ENCODE measurements at places on chromosomes 13 and 19.

GRCh38 chr19:927351-927779 lies 1.5 kb downstream of the ARID3A start:
- DNase-seq = no peak

DNA sequence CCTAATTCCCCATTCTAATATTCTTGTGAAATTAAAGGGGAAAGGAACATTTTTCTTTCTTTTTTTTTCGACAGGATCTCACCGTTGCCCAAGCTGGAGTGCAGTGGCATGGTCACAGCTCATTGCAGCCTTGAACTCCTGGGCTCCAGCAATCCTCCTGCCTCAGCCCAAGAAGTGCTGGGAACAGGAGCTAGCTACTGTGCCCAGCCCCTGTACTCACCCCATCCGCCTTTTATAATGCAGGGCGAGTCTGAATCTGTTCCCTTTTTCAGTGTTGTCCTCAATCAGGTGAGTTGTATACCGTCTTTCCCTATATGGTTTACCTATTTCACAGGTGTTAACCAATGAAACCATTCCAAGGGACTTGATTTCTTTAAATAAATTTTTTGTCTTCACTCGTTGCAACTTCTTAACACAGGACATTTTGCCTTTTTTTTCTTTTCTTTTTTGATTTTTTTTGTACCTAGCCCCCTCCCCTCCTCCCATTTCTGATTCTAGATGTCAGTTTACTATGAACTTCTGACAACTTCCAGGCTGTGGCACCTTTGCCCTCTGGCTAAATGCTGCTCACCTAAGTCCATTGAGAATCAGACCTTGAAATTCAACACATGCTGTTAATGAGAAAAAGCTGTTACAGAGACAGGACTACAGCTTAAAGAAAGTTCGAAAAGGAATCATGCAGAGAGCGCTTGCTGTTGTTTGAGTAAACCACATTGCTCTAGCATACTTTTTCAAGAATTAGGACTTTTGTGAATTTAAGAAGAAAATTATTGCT lies 562.1 kb upstream of the KLF12 start:
- no peak for DNase-seq

GRCh38 chr19:50214699-50215543 lies 11.5 kb downstream of the MYH14 start:
- DNase-seq = no peak

DNA sequence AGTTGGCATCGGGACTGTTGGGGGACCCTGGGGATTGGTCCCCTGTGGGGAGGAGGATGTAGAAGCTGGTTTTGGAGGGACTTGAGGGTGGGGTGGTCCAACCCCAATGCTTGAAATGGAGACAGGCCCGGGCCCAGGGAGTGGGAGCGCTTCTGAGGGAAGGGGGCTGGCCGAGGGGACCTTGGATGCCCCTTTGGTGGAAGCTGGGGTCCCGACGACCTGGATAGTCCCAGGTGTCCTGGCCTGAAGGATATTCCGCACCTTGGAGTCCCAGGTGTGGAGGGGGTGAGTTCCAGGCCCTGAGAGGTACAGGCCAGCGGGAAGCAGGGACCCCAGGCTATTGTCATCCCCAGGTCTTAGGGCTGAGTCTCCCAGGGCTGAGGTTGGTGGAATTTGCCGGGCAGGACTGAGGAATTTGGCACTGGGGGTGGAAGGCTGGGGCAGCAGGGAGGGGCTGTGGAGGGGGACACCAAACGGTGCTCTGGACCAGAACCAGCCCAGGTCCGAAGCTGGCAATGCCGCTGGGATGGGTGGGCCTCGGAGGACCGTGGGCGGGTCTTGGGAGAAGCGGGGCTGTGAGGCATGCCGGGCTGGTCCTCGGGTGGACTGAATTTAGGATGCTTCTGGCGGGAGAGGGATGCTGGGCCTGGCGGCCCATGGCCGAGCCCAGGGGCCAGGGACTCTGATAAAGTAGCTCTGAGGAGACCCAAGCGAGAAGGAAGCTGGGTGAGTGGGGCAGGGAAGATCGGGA lies 1.8 kb downstream of the HDGFL2 start:
- no peak for DNase-seq

DNA sequence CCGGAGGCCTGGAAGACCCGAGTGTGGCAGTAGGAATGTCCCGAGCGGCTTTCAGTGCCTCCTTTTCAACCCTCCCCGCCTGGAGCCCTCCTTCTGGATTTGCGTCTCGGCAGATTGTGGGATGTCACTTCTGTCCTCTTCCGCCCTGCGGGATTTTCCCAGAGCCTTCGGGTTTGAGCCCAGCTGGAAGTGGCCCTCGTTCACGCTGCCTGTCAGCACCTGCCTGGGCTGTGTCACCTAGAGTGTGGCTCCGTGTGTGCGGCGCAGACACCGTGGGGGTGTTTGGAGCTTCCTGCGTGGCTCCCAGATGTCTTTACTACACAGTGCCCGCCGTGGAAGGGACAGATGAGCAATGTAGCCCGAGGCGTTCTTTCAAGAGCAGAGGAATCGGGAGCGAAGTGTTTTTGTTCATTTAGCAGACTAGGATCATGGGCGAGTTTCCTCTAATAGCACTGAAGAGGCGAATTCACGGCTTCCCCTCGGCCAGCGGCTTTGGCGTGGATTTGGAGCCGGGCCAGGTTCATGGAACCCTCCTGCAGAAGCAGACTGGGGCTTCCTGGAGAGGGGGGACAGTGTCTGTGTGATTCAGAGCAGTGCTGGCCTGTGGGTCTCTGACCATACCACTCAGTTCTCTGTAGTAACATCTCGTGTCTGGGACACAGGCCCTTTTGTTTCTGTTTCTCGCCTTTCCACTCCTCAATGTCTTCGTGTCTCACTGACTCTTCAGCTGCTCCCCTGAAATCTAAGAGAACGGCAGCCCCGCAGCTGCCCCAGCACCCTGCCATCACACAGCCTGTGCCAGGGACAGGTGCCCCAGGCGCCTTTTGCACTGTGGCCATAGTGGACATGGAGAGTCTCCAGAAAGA lies 68.0 kb downstream of the KDM4B start:
- DNase-seq = no peak

DNA sequence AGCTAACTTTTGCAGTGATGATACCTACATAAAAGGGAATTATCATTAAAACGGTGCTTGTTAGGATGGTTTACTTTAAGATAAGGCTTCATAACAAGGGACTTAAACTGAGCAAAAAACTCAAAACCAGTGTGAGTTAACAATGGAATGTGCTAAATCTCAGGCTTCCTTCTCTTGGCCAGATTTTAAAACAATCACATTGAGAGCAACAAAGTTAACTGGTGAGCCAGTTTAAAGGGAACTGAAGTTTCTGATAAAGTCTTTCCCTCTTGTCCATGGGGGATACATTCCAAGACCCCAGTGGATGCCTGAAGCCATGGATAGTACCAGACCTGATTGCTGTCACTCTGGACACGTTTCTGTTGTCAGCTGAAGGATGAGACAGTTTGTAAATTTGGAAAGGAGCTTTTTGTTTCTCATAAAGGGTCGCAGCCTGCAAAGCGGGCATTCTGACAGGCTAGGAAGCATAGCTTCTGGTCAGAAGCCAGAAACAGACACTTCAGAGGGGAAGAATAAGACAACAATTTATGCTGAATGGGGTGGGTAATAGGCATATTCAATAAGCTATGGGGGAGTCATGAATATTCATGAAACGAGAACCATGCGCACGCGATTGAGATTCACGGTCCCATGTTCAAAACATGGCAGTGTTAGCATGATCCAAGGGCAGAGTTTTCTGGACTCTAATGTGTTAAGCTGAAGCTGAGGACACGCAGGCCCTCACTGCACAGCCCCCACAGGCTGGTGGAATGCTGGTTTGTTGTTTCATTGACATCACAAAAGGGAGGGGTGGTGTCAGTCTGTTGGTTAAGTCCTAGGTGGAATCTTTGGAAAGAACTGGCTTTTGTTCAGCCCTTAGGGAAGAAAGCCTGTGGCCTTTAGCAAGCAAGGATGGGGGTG lies 150.6 kb upstream of the RNF113B start:
- no peak for DNase-seq

DNA sequence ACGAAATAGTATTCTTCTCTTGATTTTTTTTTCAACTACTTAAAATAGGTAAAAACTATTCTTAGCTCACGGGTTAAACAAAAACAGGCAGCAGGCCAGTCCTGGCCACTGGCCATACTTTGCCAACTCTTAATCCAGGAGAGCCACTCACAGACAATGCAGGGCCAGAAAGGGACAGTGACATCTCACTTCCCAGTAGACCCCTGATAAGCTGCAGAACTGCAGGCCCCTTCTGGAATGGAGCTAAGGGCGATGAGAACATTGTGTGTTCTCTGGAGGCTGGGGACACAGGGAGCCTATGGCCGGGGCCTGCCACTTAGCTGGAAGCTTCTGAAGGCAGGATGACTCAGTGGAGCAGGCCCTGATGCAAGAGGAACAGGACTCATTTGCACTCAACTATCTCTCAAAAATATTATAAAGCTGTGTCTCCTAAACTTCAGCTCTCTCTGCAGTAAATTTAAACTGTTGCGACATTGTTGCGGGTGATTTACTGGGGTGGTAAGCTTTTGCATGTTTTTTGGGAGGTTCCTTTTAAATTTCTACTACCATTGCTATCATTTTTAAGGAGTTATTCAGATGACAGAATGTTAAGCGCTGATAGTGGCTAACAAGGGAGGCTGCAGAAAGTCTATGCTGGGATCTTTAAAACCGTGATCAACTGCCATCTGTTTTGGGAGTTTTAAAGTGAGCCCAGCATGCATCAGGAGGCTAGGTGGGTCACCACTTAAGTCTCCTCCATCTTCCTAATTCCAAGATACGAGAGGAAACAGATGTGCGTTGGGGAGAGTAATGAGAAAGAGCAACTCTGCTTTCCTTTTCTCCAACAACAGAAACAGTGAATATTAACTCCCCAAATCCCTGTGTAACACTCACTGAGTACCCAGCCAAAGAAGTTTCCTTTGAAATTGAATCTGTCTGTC lies 33.2 kb upstream of the KATNAL1 start:
- no peak for DNase-seq

DNA sequence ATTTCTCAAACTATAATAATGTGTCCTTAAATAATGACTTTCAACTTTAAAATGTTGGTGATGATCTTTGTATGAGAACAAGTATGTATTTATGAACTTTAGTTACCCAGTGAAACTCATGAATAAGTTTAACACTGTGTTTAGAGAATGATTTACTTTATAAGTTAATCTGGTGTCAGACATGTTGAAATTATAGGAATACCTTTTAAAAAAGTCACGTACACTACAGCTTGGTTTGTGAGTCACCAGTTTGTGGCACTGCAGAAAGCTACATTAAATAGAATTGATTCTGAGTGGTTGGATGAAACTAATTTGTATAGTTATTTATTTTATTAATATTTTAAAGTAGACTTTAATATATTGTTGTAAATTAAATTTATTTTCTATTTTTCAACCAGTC lies 1366.2 kb upstream of the PCDH20 start:
- no peak for DNase-seq

GRCh38 chr13:105902396-105902795 lies 633.1 kb downstream of the EFNB2 start:
- DNase-seq = no peak

DNA sequence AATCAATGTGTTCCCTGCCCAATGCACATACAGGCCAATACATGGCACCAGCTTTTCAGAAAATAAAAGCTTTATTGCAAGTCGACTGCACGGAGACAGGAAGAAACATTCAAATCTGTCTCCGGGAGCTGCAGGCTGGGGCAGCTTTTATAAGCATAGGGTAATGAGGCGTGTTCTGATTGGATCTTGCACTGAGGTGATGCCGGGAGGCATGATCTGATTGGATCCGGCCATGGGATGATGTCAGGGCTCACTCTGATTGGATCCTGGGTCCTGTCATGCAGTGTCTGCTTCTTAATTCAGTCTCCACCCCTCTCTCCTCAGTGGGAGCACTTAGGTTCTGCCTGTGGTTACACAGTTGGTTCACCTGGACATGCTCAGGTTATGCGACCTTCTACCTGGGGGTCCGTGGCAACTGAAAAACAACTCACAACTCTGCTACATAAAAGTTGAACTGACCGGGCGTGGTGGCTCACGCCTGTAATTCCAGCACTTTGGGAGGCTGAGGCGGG lies 11.8 kb upstream of the FBN3 start:
- DNase-seq = peak; percentile 50

DNA sequence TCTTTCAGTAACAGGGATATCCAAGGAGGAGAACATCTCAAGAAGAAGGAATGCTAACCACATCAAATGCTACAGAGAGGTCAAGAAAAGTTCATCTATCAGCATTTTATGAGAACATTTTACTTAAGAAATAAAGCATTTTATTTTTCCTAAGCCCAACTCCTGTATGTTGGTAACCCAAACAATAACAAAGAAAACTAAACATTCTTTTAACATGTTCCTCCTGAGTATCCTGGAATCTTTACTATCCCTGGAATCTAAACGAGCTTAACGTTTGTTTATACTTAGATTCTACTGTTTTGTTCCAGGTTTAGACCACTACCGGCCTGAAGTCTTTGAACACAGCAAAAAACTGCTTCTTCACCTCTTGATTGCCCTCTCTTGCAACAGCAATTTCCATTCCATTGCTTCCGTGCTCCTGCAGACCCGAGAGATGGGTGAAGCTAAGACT lies 89.7 kb downstream of the ZAR1L start:
- no peak for DNase-seq

- DNase-seq = peak; percentile 21
Observed at GRCh38 chr13:41004875-41005693, 14.0 kb downstream of the ELF1 start.
